NCI-H524 (cell line): ENCODE measurements at places on chromosomes 2 and 18.

DNA sequence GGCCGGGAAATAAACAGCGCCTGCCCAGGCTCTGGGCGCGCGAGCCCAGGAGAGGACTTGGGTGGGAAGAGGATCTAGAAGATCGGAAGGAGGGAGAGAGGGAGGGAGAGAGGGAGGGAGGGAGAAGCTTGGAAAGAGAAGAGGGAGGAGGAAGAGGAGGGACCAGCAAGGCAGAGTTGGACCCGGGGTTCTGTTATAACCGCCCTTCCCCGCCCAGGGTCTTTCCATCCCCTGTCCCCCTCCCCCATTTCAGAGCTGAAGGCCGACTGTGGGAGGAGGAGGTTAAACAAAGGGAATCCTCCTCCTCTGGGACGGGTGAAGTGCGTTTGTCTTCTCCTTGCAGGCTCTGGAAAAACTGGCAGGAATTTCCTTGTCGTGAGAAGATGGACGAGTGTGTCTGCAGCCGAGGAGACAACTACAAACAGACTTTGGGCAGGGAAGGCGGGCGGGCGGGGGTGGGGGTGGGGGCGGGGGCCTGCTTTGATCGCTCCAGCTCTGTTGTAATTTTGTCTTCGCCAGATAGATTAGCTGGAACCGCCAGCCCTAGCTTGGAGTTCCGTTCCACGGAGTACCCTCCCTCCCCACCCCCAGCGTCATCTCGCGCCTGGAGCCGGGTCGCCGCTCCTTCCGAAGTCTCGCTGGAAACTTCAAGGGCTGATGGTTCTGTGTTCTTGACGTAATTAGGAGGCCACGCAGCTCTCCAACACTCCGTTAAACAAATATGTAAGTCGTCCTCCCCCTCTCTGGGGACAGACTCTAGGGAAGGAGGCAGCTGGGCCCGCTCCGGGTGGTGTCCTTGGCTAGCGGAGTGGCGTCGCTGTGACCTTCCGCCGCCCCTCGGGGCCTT is 6.4 kb upstream of the SP9 start:
- no peak for DNase-seq

DNA sequence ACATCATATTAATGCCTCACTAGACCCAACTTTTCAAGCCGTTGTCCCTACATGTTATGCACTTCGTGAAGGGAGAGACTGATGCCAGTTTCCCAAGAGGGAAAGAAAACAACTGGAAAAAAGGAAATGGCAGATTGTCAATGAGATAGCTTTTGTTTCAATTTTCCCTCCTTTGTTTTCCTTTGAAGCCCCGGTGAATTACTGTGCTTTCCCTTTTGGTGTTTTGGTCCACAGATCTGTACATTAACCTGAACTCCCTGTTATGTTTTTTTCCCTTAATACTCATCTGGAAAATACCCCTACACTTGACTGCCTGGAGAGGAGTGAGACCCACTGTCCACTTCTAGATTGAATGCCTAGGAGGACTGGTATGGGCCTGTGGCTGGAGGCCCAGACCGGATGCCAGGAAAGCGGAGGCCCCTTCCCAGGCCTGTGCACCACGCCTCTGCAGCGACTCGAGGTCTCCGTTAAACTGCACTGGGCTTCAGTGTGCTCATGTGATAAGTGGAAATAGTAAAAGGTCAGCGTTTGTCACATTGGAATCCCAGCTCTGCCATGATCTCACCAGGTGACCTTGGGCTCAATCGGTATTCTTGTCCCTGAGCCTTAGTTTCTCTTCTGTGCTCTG is 106.4 kb downstream of the GATA6 start:
- DNase-seq: no peak

DNA sequence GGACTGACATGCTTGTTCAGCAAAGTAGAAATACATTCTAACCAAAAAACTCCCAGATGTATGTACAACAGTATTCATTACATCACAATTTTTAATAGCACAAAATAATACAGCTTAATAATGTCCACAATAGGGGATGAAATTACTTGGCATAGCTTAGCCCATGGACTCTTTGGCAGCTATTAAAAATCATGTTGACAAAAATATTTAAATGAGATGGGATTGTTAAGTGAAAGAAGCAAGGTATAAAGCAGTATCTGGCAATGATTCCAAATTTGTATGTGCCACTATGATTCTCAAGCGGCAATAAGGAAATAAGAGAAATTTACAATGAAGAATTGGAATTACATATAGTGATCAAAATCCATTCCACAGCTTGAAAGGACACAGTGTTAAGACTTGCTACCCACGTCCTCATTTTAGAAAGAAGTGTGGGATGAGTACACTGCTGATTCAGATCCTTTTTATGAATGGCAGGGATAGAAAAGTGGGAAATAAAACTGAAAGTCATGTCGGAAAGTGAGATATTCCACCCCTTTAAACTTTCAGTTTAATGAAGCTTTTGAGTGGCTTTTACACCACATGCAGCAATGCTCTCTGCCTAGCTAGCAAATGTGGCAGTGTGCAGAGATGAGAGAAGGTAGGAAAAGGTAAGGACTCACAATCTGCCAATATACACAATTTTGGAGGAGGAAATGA is 2.4 kb downstream of the GAREM1 start:
- no peak for DNase-seq

- no peak for DNase-seq
Measured at GRCh38 chr18:6960656-6961055, 156.9 kb downstream of the LAMA1 start.

- DNase-seq: peak; percentile 30
Measured at GRCh38 chr2:221969087-221969829, 329.5 kb downstream of the PAX3 start.

DNA sequence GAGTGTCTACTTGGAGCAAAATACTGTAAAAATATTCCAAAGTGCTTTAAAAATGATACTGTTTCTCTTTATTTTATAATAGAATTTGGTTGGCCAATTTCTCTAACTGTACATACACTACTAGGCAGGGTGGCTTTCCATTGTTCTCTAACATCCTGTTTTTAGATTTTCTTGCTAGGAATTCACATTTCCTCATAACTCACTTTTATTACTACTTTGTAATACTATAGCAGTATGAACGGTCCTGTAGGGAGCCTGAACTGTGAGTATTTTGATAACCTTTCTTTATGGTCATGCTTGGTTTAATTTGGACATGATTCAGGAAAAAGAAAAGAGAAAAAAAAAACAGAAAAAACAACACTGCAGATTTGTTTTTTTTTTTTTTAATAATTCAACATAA is 37.8 kb downstream of the GCG start:
- no peak for DNase-seq

DNA sequence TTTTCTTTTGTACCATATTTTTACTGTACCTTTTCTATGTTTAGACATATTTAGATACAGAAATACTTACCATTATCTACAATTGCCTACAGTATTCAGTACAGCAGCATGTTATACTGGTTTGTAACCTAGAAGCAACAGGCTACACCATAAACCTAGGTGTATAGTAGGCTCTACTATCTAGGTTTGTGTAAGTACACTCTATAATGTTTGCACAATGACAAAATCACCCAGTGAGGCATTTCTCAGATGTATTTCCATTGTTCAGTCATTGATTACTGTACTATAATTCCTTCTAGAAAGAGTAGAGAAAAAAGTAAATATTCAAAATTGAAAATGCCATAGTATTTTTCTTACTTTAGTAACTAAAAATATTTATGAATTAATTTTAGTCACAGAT is 490.1 kb upstream of the REG3G start:
- no peak for DNase-seq

GRCh38 chr2:71478806-71479205 is 25.4 kb downstream of the DYSF start:
- DNase-seq: no peak

DNA sequence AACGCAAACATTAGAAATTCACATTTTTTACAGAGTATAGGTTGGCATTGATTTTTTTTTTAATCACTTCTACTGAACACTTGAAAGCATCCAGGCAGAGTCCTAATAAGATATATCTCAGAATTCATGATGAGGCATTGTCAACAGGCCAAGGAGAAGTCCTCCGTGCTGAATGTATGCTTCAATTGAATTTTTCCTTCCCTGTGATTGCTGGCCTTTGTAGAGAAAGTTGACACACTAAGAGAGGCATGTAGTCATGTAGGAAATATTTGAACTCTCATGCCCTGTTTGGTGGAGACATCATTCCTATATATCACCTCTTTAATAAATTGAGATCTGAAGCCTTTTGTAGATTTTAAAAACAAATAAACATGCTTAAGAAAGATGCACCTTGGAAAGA is 844.9 kb downstream of the CPS1 start:
- no peak for DNase-seq

DNA sequence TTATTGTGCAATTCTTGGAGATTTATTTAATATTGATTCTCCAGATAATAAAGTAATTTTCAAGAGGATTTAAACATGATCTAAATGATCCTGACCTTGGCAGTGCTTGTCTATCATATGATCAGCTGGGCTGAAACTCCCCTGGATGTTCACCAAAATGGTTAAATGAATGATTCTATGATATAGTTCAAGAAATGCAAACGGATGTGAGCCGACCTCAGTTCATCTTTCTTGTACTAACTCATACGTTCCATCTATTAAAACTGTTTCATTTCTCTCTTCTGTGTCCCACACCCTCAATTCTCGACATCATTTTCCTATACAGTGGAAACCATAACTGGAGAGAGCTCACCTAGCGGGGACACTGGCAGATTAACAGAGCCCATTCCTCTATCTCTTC is 281.7 kb upstream of the CCDC68 start:
- DNase-seq: no peak

DNA sequence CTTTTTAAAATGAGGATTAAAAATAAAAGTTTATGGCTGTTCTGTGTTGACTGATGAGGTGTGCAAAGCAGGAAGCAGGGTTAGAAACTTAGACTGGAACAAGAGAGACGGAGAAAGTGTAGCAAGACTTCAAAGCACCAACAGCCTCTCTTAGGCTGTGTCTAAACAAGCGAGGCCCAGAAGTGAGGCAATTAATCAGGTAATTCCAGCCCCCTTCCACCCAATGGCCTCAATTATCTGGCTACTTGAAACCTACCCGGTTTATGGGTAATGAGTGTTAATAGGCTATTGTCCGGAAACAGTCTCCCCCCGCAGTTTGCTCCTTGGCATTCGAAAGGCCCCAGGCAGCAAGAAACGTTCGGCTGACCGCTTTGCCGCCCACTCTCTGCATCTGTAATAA is 171.7 kb upstream of the MYCN start:
- DNase-seq: no peak

DNA sequence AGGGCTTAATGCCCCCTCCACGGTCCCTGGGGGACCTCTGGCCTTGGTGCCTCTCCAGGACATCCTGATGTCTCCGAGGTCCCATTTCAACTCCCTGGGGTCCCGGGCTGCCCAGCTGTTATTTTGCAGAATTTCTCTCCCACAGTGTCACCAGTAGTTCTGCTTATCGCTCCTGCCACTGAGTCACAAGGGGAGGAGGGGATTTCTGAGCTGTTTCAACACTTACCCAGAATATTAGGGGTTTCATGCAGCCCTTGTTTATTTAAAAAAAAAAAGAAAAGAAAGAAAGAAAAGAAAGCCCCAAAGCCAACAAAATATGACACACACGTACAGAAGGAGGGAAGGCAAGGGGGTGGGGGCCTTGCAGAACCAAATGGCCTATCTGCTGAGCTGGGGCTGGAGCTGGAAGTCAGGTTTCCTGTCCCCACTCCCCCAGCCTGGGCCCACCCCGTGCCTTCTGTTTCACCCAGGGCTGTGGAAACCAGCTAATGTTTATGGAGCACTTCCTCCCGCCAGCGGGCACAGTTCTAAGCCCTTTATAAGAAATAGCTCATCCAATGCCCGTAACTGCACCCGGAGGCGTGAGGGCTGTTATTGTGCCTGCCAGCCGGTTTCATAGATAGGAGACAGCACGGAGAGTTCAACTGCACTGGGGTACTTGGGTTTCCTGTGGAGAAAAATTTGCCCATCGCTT is 8.4 kb upstream of the ARID5A start:
- peak; percentile 11 for DNase-seq

GRCh38 chr18:76980663-76981395 is 151.8 kb downstream of the MBP start:
- no peak for DNase-seq

DNA sequence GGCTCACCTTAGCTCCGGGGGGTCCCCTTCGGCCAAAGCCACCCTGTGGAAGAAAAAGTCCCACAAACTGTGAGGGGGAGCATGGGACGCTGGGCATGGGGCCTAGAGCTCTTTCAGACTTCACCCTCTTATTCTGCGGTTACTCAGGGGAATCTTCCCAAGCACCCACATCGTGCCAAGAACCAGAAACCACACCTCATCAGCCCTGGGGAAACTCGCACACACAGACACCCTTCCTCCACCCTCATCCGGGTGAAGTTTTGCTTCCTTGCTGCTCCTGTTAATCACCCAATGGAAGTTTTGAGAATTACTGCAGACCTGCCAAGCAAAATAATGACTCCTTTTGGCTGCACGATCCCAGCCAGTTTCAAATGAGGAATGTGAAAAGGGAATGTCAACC is 59.1 kb downstream of the COL6A3 start:
- no peak for DNase-seq

DNA sequence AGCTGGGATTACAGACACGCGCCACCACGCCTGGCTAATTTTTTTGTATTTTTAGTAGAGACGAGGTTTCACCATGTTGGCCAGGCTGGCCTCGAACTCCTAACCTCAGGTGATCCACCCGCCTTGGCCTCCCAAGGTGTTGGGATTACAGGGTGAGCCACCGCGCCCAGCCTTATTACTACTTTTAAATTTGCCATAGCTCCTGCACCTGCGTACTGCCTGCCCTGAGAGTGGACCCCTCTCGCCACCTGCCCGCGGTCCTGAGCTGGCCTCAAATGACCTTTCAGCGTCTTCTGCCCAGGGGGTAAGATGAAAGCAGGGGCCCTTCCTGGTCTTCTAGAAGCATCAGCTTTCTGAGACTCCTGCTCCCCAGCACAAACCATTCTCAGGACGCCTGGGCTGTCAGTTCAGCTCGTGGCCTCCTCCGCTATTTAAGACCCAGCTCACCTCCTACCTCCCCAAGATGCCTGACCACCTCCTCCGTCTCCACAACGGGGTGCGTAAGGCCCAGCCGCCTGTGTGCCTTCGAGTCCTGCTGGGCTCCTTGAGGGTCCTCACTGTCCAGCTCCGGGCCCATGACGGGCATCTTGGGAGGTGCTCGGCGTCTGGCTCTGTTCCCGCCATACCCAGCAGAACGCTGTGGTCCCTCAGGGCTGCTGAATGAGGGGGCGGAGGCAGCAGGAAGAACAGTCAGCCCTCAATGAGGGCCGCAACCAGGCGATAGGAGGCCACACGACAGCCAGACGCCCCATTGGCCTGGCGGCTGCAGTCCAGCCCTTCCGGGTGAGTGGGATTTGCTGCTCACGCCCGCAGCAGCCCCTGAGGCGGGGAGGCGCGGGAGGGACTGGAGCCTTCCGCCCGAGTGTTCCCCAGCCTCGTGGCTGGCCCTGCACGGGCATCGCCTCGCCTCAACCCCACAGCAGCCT is 266.6 kb downstream of the TFCP2L1 start:
- DNase-seq: no peak
